ENCODE measurements at places on chromosomes 5 and 9. TPM values are rescaled to one million over a fixed set of nuclear protein-coding genes. Genes with fewer than 3 reads are reported as not detected.
A peak's percentile ranks its signal among the peaks of the same experiment; 100 is the strongest.

The PDE8B gene
- not detected for total RNA-seq

The ANKDD1B gene
- 0.21 TPM for total RNA-seq

The IL5 gene
- total RNA-seq = 0.69 TPM

The SPZ1 gene
- total RNA-seq = not detected

The PCDHA1 gene
- not detected for total RNA-seq

The C9orf50 gene
- total RNA-seq = not detected

The DDX4 gene
- not detected for total RNA-seq

The ASPN gene
- total RNA-seq = not detected

The CMYA5 gene
- total RNA-seq = 0.21 TPM

The GNPDA1 gene
- 77.4 TPM for total RNA-seq

- DNase-seq = no peak
Measured at GRCh38 chr5:21087766-21088165, 1099.8 kb upstream of the CDH18 start.

- peak; percentile 47 for DNase-seq
Measured at GRCh38 chr9:98775831-98776441, 20.4 kb downstream of the ANKS6 start.

- no peak for DNase-seq
Measured at GRCh38 chr5:96768708-96769251, 39.0 kb downstream of the ERAP1 start.

- no peak for DNase-seq
Measured at GRCh38 chr5:87400305-87400899, 12.3 kb downstream of the CCNH start.

GRCh38 chr9:130193531-130194377, 21.6 kb downstream of the NCS1 start:
- DNase-seq = no peak

- no peak for DNase-seq
Measured at GRCh38 chr9:95813923-95814322, 61.6 kb upstream of the ERCC6L2 start.

GRCh38 chr5:36414869-36415282, 113.2 kb upstream of the RANBP3L start:
- no peak for DNase-seq

DNA sequence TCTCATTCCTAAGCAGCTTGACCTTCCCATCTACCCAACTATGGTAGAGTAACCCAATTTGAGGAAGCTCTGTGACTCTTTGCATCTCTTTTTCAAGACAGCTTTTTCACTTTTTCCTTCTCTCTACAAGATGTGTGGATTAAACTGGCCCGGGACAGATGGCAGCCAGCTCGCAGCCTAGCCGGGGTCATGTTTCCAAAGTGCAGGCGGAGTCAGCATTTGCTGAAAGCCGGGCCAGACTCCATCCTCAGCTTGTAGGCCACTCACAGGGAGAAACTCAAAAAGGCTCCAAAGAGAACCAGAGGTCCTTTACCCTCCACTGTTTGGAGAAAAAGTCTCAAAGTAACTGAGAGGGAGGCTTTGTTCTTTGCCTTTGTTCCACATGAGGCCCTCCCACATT, 286.8 kb upstream of the PANK3 start:
- DNase-seq = no peak

DNA sequence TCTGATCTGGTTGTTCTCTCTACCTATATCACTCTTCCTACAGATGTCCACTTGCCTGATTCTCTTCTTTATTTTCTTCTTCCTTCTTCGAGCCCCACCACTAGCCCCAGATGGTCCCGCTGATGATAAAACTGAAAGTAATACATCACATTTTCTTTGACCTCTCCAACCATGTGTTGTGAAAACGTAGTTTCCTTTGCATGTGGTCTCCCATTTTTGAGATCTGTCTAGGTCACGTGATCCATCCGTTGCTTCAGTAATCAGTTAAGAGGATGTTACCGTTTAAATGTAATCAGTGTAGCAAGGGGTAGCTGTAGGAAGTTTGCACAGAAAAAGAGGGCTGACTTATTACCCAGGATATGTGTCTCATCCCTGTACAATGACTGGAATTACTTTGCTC, 426.3 kb upstream of the TLE4 start:
- DNase-seq = no peak

- peak; percentile 26 for DNase-seq
Measured at GRCh38 chr9:470552-471194, 256.0 kb downstream of the DOCK8 start.

- no peak for DNase-seq
Measured at GRCh38 chr5:37847978-37848425, 8.2 kb upstream of the GDNF start.

DNA sequence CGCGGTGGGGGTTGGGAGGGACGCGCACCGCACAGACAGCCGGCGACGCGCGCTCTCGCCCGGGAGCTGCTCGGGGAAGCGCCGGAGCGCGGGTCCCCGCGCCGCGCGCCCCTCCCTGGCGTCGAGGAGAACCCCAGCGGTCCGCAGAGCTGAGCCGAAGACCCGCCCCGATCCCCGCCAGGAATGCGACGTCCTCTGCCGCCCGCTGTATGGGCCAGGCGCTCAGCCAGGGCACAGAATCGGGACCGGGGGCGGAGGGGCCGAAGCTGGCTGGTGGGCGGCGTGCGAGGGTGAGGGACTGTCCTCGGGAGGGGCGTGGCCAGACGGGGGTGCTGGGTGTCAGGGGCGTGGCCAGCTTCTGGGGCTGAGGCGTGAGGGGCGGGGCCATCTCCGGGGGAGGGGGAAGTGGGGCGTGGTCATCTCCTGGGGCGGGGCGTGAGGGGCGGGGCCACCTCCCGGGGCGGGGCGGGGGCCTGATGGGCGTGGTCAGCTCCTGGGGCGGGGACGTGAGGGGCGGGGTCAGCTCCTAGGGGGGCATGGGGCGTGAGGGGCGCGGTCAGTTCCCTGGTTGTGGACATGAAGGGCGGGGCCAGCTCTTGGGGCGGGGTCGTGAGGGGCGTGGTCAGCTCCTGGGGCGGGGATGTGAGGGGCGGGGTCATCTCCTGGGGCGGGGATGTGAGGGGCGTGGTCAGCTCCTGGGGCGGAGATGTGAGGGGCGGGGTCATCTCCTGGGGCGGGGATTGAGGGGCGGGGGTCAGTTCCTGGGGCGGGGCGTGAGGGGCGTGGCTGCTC, 965 bp downstream of the PTGDS start:
- peak; percentile 87 for DNase-seq

GRCh38 chr9:97859346-97859745, 6.3 kb downstream of the FOXE1 start:
- no peak for DNase-seq

DNA sequence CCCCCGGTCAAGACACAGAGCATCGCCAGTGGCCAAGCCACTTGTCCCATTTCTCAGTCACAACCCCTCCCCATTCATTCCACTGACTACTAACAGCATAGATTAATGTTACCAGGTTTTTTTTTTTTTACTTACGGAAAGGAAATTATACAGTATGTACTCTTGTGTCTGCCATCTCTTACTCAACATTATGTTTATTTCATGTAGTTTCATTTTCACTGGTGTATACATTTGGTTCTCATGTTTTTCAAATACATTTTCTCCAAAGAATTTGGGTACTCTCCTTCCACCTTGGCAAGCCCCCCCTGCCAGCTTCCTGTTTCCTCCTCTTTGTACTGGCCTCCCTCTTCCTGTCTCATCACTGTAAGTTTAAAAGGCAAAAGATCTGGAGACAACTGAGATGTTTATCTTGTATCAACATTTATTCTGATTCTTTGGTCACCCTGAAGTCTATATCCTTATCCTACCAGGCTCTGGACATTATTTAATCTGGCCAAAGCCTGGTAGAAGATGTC, 207.3 kb downstream of the SAXO1 start:
- no peak for DNase-seq

- no peak for DNase-seq
Measured at GRCh38 chr5:154646745-154647113, 108.4 kb upstream of the LARP1 start.

DNA sequence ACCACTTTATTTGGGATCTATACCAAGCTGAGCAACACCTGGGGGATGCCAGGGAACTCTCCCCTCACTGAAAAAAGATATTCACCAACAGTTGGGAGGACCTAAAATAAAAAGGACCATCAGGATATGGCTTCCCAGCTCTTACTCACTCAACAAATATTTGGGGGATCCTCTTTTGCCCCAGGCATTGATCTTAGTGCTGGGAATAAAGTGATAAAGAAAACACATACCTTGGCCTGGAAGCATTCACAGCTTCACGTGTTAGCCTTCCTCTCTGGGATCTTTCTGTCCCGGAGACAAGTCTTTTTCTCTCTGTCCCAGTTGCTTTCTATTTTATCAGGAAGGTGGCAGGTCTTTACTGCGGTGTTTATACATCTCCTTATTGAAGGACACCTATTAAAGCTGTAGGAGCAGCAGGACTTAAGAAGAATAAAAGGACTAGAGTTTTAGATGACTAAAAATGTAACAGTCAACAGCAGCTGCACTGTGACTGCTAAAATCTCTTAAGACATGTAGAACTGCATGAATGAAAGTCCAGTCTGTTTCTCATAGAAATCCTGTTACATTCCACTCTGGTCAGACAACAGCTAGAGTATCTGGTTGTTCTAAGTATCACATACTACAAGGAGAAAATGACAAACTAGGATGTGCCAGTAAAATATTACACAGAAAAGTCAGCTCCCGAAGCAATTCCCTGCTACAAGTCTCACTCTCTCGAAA, 90.0 kb upstream of the ITGA2 start:
- no peak for DNase-seq

GRCh38 chr5:175797521-175798038, 73.8 kb upstream of the CPLX2 start:
- DNase-seq = peak; percentile 7

DNA sequence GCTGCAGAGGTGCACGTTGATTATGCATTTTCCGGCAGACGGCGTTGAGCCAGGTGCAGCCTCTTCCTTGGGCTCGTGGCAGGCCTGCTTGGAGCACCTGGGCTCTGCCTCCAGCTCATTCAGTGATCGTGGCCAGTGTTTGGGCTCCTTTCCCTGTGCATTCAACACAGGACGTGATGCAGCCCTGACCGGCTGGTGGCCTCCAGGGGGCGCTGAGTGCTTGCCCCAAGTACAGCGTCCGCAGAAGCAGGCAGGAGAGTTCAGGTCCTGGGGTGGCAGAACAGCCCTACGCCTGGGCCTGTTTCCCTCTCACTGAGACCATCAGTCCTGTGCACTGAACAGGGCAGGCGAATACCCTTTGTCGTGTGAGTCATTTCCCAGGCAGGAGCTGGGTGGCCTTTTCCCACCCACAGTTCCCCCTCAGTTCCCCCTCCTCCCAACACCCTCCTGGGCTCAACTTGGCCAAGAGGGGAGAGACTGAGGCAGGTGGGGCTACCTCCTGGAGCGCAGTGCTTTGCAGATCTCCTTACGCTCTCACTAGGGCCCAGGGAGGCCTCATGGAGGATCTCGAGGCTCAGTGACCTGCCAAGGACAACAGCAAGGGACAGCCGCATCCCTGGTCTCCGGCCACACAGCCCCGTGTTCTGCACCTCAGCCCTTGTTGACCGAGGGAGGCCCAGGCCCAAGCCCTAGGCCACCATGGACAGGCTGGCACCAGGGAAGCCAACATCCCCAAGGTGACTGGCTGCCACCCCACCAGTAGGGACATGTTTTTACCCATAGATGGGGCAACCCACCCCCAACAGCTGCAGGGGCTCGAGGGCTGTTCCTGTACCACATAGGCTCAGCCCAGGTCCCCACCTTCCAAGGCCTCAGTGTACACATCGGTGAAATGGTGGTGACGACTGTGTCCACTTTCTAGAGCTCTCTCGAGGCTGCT, 52.9 kb downstream of the LRSAM1 start:
- DNase-seq = peak; percentile 89

DNA sequence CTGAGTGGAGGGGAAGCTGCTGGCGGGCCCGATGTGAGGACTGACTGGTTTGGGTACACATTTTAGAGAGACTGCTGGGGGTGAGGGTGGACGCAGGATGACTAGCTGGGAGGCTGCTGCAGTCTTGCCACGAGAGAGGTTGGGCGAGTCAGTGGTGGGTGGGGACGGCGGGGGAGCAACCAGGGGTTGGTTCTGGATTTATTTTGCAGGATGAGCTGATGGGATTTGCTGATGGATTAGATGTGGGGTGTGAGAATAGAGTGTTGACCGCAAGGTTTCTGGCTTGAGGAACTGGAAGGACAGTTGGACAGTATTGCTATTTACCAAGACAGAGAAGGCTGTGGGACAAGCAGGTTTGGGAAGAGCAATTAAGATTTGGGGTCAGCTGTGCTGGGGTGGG, 5.8 kb upstream of the NDST1 start:
- no peak for DNase-seq

DNA sequence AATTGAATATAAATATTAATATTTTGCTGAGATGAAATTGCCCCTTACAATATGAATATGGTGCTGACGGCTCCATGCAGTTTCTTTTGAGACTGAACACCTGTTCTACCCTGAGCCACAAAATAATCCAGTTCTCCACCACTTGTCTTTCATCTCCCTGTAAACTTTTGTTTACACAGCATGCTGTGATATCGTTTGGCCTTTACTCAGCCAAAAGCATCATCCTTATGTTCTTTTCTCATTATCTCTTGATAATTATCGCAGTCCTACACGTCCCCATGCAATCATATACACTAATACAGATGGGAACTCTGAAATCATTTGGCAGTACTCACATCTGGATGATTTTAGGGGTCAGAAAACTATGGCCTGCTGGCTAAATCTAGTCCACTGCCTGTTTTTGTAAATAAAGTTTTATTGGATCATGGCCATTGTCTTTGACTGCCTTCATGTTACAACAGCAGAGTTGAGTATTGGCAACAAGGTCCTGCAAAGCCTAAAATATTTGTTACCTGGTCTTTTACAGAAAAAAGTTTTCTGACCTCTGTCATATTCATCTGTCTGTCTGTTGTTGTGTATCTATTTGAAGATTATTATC, 53.3 kb downstream of the AOPEP start:
- DNase-seq = no peak

DNA sequence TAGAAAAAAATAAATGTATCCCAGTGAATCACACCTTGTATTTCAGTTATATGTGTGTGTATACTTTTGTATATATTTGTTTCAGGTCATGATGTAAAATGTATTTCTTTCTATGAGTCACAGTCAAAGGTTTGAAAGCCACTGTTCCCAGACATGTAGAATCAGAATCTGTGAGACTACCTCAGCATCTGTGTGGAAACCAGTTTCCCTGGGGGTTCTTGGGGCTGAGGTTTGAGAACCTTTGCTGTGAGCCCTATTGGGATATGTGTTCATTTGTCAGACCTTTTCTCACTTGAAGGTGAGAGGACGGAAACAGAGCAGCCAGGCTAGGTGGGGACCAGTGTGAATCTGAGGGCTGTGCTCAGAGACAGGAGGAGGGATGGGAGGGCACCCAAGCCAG, 78.7 kb upstream of the SAP30L start:
- peak; percentile 8 for DNase-seq

GRCh38 chr5:156582193-156582598, 255.2 kb downstream of the SGCD start:
- DNase-seq = no peak

DNA sequence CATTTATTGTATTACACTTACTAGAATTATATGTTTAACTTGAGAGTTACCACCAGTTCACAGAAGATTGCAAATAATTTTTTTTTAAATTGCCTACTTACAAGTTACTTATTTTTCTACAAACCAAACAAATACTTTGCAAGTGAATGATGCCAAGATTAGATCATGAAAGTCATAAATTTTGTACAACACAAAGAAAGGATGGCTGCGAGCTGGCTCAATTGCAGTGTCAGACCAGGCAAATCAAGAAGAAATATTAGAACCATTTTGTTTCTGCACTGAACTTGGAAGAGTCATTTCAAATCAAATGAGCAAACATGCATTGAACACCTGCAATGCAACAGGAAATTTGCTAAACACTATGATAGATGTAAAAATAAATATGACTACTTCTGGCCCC, 97.3 kb downstream of the PLCXD3 start:
- no peak for DNase-seq

GRCh38 chr5:93819668-93820067, 78.3 kb upstream of the POU5F2 start:
- no peak for DNase-seq

Measured in activated CD4-positive, alpha-beta T cell treated with anti-CD3 and anti-CD28 coated beads for 36 hours (primary cell).